ENCODE measurements at places on chromosomes 1 and 21. TPM values are rescaled to one million over a fixed set of nuclear protein-coding genes. Genes with fewer than 3 reads are reported as not detected.

DNA sequence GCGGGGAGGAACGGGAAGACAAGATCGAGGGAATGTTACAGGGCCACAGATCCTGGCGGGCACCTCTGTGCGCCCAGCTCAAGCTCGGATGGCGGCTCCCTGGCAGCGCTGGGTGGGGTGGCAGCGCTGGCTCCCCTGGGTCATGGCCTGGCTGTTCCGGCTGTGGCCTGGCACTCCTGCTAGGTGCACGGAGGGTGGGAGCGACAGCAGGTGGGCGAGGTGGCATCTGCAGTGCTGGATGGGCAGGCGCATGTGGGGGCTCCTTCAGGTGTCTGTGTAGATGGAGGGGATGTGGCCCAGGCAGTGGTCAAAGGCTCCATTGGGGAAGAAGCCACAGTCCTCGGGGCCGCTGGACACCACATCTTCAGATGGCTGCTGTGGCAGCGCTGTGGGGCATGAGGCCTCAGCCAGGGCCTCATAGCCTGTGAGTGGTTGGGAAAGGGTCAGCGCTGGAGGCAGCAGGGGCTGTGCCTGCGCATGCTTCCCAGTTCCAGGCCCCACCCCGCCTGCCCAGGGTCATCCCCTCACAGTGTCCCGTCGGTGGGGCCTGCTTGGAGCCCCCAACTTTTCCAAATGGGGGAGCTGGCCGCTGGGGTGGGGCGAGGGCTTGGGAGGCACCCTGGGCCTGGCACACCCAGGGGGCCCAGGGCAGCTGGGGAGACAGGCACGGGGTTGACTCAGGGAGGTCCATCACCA lies 47.3 kb downstream of the DMRTB1 start:
- DNase-seq = no peak
- H3K27me3 ChIP-seq = no peaks in the 10 kb centered on the region
- H3K4me3 ChIP-seq = no peak overlapping the region

ENAH gene
- 17.8 TPM for total RNA-seq

DNA sequence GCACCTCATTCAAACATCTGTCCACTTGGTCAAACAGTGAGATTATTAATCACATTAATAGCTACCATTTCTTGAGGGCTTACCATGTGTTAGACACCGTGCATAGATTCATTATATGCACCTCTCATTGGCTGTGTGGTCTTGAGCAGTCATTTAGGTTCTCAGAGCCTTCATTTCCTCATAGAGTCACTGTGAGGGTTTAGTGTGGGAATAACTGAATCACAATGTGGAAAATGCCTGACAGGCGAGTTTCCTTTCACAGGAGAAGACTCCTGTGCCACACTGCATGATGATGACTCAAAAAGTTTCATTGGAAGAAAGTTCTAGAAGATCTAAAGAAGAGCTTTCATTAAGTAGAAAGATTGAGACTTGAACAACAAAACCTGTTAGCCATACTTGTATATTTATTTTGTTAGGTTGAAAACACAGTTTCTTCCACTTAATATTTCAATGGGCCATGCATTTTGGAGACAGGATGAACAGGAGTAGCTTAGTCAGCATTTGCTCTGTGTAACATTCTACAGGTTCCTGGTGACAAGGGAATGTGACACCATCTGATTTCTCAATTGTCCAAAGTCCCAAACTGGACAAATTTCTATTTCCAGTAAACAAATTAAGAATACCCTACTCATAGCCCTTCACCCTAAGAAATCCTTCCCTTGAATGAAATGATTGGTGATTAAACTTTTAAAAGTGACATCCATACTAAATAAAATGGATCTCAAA lies 45.7 kb downstream of the FYB2 start:
- no peaks in the 10 kb centered on the region for H3K27me3 ChIP-seq
- H3K4me3 ChIP-seq = no peak overlapping the region
- no peak for DNase-seq
- H3K36me3 ChIP-seq = no peaks in the 10 kb centered on the region
- H3K27ac ChIP-seq = no peak overlapping the region

- DNase-seq = no peak
- no peak overlapping the region for H3K4me3 ChIP-seq
- H3K27ac ChIP-seq = no peak overlapping the region
- H3K36me3 ChIP-seq = no peaks in the 10 kb centered on the region
- H3K4me1 ChIP-seq = peaks cover 14% of the 10 kb centered on the region
- H3K27me3 ChIP-seq = no peaks in the 10 kb centered on the region
These were observed 7.5 kb downstream of the LRRC8C start for GRCh38 chr1:89640440-89640839.

DNA sequence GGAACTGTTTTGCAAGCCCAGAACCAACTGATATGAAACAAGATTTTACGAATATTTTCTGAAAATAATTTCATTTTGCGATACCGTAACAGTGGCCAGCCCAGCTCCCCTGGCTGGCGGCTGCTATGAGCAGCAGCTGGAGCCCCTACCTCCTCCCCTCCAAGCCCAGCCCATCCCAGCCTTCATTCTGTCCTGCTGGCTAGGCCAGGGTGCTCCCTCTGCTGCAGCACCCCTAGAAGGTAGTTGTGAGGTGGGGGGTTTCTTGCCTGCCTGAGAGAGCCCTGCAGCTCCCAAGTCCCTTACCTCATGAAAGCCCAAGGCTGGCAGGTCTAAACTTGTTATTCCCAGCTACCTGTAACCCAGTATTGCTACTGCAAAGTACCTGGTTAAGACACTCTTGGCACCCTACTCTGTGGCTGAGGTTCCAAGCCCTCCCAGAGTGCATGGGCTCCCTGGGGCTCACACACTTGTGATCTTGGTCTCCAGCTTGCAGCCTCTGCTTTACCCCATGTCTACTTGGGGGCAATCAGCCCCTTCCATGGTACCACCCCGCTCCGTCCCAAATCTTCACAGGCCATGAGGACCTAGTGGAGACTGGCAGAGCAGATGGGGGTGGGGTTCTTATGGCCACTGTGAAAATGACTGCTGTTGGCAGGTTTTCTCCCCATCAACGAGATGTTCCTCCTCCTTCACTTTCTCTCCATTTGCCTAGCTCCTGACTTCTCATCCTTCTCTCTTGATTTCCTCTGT lies 239.8 kb downstream of the TRABD2B start:
- H3K27me3 ChIP-seq = no peaks in the 10 kb centered on the region
- no peaks in the 10 kb centered on the region for H3K36me3 ChIP-seq
- H3K27ac ChIP-seq = no peak overlapping the region
- DNase-seq = no peak
- H3K4me3 ChIP-seq = no peak overlapping the region

- H3K4me1 ChIP-seq = no peaks in the 10 kb centered on the region
- H3K4me3 ChIP-seq = no peak overlapping the region
- peak; percentile 66 for DNase-seq
- no peaks in the 10 kb centered on the region for H3K27me3 ChIP-seq
- H3K36me3 ChIP-seq = no peaks in the 10 kb centered on the region
These were observed 52.4 kb downstream of the PDE9A start for GRCh38 chr21:42705746-42706374.

DNA sequence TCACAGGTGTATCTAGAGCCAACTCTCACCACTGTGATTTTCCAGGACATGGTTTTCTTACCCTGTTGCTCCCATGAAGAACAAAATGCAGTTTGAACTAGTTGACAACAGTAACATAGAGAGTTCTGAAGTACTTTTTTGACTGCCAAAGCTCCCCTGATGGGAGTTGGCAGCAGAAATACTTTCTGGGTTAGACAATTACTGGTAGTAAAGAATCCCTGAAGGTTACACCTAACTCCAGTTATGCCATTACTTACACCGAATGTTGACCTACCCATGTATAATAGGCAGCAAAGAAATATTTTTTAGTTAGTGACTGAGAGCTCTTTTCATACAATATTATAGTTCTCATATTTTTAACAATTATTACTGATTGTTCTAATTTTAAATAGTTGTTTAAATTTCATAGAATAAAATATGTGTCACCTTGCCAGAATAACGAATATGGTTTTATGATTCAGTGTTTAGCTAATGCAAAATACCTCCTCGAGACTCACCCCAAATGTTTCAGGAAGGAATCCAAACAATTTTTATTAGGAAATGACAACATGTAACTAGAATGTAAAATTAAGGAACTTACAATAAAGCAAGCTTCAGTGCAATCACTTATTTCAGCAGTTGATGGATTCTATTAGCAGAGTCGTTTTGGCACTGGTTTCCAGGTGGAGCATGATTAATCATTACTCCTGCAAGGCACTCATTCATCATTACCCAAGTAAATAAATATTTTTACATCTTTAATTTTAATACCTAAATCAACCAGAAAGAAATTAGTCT lies 237.6 kb downstream of the MRPL39 start:
- no peak overlapping the region for H3K27ac ChIP-seq
- H3K4me1 ChIP-seq = peaks cover 5% of the 10 kb centered on the region
- no peak for DNase-seq
- no peaks in the 10 kb centered on the region for H3K27me3 ChIP-seq

DNAJC6 gene
- 5.8 TPM for total RNA-seq

PLPPR4 gene
- total RNA-seq = 0.30 TPM

DNA sequence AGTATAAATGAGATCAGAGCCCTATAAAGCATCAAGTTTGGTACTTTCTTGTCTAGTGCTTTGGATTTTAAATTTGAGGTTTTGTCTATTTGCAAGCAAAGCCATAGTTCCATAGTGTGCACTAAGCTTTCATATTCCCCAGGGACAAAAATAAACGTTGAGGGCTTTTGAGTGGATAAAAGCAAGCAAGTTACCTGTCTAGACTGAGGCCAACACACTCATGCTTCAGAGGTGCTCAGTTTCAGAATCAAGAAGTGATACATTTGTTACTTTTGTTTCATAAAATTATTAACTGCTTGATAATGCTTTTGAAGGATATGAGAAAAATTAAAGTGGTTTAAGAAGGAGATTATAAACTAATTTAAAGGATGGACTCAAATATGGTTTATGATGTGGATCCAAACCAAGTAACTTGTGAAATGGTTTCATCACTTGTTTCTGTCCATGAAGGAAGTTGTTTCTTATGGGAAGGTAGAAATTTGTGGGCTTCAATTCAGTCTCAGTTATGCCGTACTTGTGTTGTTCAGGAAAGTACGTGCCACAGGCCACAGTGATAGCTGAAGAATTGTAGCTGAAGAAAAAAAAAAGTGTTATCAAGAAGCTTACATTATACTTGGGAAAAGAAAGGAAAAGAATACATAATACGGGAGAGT lies 71.2 kb downstream of the CHRM3 start:
- no peaks in the 10 kb centered on the region for H3K36me3 ChIP-seq
- no peak overlapping the region for H3K4me3 ChIP-seq
- H3K27me3 ChIP-seq = no peaks in the 10 kb centered on the region
- H3K27ac ChIP-seq = no peak overlapping the region

- H3K4me1 ChIP-seq = no peaks in the 10 kb centered on the region
- H3K27me3 ChIP-seq = no peaks in the 10 kb centered on the region
- no peak for DNase-seq
These were observed 32.4 kb upstream of the MAB21L3 start for GRCh38 chr1:116078699-116079223.

RGS5 gene
- total RNA-seq = 57.0 TPM

SYCP1 gene
- total RNA-seq = not detected

WDR64 gene
- not detected for total RNA-seq

- peak overlapping the region; percentile 63 for H3K4me3 ChIP-seq
- H3K27me3 ChIP-seq = no peaks in the 10 kb centered on the region
These were observed 3.0 kb downstream of the TENT5B start for GRCh38 chr1:27009601-27010197.

CENPL gene
- total RNA-seq = 4.0 TPM

- no peak for DNase-seq
- H3K27ac ChIP-seq = no peak overlapping the region
- H3K27me3 ChIP-seq = no peaks in the 10 kb centered on the region
- no peaks in the 10 kb centered on the region for H3K36me3 ChIP-seq
These were observed 3.7 kb downstream of the CD52 start for GRCh38 chr1:26321315-26322041.

DNA sequence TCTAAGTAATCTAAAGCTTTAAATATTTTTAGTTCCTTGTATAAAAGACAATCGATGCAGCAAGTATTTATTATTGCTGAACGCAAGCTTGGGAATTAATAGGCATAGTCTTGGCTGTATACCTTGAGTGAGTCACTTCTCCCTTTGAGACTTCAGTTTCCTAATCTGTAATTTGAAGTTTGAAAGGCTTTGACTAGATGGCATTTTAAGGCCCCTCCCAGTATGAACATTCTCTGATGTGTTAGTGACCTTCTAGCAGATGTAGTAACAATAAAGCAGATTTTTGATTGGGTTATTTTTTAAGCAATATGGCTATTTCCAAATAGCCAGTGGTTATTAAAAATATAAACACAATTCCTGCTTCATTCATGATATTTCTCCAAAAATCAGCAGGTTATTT lies 58.2 kb downstream of the DUSP10 start:
- H3K4me1 ChIP-seq = no peaks in the 10 kb centered on the region
- H3K27ac ChIP-seq = no peak overlapping the region
- H3K27me3 ChIP-seq = no peaks in the 10 kb centered on the region
- DNase-seq = no peak
- H3K36me3 ChIP-seq = no peaks in the 10 kb centered on the region

NCF2 gene
- 123 TPM for total RNA-seq

PPCS gene
- 95.3 TPM for total RNA-seq

GRCh38 chr21:46154155-46154954 lies 1.0 kb downstream of the FTCD start:
- H3K36me3 ChIP-seq = no peaks in the 10 kb centered on the region
- no peaks in the 10 kb centered on the region for H3K27me3 ChIP-seq
- H3K4me3 ChIP-seq = no peak overlapping the region
- no peak overlapping the region for H3K27ac ChIP-seq
- DNase-seq = peak; percentile 18

- H3K27ac ChIP-seq = no peak overlapping the region
- no peaks in the 10 kb centered on the region for H3K27me3 ChIP-seq
- no peak for DNase-seq
- H3K4me3 ChIP-seq = no peak overlapping the region
- H3K36me3 ChIP-seq = no peaks in the 10 kb centered on the region
- no peaks in the 10 kb centered on the region for H3K4me1 ChIP-seq
These were observed 22.4 kb upstream of the AHCTF1 start for GRCh38 chr1:246954126-246954525.

DNA sequence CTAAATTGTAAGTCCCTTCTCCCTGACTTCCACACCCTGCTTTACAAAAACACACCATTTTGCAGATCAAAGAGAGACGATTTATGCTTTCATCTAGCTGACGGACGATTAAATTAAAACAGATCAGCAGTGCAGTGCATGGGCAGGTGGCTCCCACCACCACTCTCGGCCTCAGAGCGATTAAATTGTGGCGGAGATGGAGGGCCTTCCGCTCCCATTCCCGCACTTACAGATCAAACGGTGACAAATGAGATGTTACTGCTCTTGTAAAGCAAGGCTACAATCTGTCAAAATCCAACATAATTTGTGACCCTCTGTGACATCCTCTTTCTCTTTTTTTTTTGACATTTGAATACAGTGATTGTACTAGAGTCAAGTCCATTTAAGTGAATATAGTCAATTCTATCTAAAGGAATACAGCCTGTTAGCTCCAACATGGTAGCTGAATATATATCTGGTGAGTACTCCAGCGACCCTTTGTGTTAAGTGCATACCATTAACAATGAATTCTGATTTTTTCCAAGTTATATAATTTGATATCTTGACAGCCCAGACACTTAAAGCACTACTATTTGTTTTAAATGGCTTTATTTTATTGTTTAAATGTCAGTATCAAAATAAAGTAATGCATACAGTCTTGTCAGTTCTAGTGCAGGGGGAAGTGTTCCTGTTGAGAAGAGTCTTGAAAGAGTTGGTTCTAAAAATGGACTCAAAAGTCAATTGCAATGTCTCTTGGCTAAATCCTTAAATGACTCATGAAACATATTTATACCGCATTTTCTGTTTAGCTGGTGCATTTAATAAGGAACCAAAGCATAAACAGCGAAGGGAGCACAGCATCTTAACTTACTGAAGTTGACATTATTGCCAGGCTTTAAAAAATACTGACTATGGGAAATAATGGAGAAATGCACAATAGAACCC lies 109.0 kb downstream of the ESRRG start:
- no peak overlapping the region for H3K27ac ChIP-seq
- DNase-seq = no peak
- no peaks in the 10 kb centered on the region for H3K4me1 ChIP-seq
- no peak overlapping the region for H3K4me3 ChIP-seq
- H3K36me3 ChIP-seq = no peaks in the 10 kb centered on the region

Data from upper lobe of left lung (tissue), 6 donors.